Stimulated activated CD8-positive, alpha-beta memory T cell treated with anti-CD3 and anti-CD28 coated beads, Interleukin-4, amount 100 ng/mL, for 1 hour (primary cell): ENCODE measurements at places on chromosomes 12 and 14.

- DNase-seq = no peak
These were observed 269.7 kb downstream of the RAD51B start for GRCh38 chr14:68089146-68089731.

DNA sequence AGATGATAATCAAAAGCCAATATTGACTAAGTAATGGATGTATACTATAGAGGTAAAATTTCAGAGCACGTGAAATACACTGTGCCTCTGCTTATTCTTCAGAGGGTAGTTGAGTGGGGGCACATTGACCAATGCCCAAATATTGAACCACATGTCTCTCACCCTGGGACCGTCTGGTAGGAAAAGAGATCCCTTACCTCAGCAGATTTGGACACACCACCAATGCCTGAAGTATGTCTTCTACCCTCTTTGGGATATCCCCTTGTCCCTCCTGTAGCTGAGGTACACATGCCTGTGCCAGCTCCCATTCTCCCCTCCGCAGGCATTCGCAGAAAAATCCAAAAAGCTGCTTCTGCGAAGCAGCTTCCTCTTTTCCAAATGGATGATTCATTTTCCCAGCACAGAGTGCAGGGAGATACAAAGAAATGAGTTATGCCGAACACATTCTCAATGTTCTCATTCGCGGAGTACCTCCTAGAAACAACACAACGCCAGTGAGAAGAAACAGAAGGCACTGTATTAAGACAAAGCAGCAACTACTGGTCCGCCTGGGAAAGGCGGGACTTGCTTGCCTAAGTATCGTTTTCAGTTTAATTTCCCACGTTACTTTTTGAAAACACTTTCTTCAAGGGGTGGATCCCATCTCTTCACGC lies 691 bp downstream of the ZFYVE26 start:
- no peak for DNase-seq

DNA sequence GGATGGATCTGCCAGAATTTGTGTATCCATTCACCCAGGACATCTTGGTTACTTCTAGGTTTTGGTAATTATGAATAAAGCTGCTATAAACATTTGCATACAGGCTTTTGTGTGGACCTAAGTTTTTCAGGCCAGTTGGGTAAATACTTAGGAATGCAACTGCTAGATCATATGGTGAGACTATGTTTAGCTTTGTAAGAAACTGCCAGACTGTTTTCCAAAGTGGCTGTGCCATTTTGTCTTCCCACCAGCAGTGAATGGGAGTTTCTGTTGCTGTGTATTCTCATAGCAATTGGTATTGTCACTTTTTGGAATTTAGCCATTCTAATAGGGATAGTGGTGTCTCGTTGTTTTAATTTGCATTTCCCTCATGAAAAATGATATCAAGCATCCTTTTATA lies 133.0 kb downstream of the KIF26A start:
- DNase-seq = no peak

DNA sequence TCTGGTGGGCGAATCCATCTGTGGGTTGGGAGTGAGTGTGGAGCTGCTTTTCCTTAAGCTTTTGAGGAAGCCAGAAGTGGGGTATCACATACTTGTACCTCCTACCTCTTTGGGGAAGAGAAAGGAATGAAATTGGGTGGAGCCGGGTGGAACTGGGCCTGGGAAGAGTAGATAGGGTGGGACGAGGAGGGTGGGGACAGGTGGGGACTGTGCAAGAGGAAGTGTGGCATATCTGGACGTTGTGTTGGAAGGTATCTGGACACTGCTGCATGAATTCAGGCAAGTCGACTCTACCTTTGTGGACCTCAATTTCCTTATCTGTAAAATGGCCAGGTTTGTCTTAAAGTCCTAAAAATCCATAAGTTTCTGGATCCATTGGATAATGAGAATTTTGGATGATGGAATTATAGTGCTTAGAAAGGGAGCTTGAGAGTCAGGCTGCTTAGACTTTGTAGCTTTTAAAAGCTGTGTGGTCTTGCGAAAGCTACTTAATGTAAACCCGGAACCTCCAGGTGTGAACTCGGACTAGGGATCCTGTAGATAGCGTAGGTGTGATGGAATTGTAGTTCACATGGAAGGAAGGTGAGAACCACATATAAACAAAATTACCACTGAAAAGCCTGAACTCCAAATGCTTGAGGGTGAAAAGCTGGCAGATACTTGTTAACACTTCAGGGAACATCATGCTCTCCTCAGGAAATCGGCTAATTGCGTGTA lies 2.1 kb downstream of the VRTN start:
- no peak for DNase-seq

GRCh38 chr12:3624273-3624672 lies 128.6 kb downstream of the CRACR2A start:
- no peak for DNase-seq

GRCh38 chr12:88406905-88407304 lies 173.4 kb downstream of the KITLG start:
- DNase-seq = no peak

DNA sequence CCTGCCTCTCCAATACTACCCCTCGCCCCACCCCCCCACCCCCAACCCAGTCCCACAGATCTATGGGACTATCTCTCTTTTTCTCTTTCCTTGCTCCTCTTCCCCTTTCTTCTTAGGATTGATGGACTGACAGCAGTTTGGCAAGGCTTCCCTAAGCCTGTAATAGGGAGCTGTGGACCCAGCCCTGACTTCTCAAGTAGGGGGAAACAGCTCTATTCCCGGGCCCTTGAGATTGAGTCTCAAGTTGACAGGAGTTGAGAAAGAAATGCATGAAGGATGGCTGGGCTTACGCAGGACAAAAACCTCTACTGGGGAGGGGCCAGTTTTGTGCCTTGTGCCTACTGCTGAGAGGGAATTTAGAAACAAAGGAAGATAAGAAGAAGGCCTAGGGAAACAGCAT lies 60.4 kb downstream of the SMUG1 start:
- no peak for DNase-seq

DNA sequence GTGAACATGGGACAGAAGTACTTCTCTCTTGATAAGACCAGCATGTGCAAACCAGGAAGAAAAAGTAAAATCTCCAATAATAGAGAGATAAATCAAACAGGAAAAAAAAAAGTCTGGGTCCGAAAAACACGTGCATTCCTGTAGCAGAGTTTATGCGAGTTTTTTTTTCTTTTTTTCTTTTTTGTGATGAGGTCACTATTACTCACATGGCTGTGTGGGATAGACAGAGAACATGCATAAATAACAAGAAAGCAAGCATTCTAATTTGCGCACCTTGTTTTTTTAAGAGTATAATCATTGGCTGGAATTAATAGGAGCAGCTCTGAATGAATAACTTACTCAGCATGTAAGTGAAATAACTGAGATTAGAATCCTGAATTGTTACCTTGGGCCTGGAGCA lies 91.9 kb upstream of the CPM start:
- no peak for DNase-seq
